ENCODE measurements at places on chromosomes 11 and 22. TPM values are rescaled to one million over a fixed set of nuclear protein-coding genes. Genes with fewer than 3 reads are reported as not detected.

DNA sequence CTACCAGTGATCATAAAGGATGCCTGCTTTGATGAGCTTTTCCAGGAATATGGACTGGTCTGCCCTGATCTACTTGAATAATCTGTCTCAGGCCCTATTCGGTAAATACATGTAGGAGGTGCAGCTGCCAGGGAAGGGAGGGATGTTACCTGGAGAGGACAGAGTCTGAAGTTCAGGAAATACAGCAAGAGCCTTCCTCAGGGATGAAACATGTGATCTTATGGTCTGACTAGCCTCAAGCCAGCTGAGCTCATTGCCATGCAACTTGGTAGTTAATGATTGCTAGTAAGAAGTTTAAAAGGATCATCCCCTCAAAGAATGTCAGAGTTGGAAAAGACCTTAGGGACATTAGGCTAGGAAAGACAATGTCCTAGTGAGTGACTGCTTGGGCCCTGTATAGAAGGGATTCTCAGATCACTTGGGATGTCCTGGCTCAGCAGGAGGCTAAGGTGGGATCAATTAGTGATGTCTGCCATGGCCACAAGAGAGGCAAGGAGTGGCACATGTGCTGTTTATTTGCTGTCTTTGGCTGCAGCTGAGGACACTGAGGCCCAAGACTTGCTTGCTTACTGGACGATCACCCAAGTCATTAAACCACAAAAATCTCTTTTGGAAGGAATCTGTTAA, 18.5 kb downstream of the PTPRJ start:
- DNase-seq, result no peak

GRCh38 chr11:126791991-126792390, 208.6 kb downstream of the KIRREL3 start:
- DNase-seq, result no peak

GRCh38 chr22:29716814-29717545, 2.8 kb upstream of the CABP7 start:
- no peak for DNase-seq

DNA sequence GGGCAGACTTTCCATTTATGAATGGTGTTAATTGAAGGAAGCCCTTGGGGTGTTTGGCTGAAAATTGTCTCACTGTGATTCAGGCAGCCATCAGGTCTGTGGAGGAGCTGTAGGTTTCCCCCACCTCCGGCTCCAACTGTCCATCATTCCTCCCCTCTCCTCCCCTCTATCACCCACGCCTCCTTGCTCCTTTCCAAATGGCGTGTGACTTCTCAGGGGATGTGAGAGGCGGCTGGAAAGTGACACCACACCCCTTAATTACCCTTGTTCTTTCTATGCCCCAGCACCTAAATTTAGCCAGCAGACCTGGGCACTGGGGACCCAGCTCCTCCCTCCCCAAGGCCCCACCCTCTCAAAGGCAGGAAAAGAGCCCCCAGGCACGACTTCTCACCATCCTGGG, 38.1 kb upstream of the SYT7 start:
- DNase-seq, result no peak

Gene PDE2A
- 18.6 TPM for total RNA-seq

DNA sequence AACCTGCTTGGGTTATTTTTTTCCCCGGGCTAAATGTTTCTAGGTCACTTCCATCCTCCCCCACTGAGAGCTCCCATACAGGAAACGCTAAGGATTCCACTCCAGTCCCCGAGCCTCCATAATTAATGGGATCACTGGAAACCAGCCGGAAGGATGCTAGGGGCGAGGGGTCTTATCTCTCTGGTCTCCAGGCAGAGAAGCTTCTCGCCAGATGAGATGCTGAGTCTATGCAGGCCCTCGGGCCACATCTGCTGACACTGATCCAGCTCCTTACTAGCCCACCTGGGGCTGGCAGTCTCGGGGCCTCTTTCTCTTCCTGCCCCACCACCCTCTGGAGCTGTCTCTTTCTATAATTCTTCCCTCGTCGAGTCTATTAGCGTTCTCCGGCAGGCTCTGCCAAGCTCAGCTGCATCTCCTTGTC, 125.9 kb upstream of the SYT13 start:
- no peak for DNase-seq

GRCh38 chr11:8220261-8221045, 43.2 kb downstream of the LMO1 start:
- no peak for DNase-seq

All from urinary bladder (tissue), 4 donors.